NCI-H1436 treated with DMSO at 0.1 percent for 48 hours (cell line): ENCODE measurements at places on chromosomes 13 and 19.

DNA sequence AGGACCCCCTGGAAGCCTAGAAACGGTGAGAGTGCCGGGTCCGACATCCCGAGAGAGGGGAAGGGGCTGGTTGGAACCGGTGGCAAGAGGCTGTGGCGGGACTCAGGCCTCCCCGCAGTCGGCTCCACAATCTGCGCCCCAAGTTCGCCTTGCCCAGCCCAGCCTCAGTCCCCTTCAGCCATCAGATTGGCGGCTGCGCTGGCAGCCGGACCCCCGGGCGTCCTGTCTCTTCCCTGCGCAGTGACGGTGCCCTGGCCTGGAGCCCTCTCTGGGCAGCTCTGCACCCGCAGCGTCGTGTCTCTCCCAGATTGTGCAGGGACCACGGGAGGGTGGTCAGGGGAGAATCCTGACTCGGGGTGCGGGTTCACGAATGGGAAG, 315 bp downstream of the ZNF492 start:
- no peak for DNase-seq

- DNase-seq = no peak
Observed at GRCh38 chr13:106814463-106814862, 246.5 kb upstream of the ARGLU1 start.

- DNase-seq = no peak
Observed at GRCh38 chr19:38101723-38102122, 122.3 kb downstream of the DPF1 start.

- no peak for DNase-seq
Observed at GRCh38 chr13:38970380-38971051, 20.1 kb downstream of the STOML3 start.

DNA sequence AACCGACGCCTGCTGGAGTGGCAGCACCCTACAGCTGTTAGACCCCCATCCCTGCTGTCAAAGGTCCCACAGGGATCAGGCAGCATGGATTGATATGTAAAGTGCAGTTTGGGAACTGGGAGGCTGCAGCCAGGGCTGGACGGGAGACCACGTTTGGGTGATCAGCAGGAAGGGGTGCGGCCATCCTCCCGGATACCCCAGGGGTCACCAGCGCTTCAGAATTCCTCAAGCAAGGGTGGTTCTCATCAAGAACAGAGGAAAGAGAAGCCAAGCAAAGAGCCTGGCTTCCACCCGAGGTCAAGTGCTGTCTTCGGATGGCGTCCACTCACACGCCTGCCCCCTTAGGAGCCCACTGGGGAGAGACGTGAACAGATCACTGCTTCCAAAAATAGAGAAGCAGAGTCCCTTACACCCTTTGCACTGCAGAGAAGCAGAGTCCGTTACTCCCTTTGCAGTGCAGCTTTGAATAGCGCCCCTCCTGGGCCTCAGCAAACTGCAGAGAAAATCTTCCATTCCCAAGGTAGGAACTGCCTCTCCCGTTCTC, 35.5 kb downstream of the DHRS12 start:
- DNase-seq = no peak

DNA sequence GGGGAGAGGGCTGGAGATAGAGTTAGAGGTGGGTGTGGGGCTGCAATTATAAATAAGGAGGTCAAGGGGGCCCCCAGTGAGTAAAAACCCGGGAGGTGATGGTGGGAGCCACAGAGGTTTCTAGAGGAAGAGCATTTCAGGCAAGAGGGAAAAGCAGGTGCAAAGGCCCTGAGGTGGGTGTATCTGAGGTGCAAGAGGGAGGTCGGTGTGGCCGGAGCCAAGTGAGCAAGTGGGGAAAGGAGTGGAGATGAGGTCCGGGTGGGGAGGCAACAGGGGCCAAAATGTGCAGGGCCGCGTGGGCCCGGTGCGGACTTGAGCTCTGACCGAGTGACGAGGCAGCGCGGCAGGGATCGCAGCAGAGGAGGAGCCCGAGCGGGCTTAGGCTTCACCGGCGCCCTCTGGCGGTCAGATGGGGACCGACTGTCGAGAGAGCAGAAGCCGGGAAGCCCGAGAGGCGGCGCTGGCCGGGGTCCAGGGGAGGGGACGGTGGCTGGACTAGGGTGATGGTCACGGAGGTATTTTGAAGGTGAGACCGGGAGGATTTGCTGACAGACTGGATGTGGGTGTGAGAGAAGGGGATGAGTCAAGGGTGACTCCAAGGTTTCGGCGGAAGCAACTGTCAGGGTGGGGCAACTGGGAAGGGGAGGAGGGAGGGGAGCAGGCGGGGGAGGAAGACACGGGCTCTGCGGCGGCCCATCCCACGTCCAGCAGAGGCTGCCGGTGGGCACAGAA, 17.7 kb upstream of the SPACA4 start:
- DNase-seq = no peak

DNA sequence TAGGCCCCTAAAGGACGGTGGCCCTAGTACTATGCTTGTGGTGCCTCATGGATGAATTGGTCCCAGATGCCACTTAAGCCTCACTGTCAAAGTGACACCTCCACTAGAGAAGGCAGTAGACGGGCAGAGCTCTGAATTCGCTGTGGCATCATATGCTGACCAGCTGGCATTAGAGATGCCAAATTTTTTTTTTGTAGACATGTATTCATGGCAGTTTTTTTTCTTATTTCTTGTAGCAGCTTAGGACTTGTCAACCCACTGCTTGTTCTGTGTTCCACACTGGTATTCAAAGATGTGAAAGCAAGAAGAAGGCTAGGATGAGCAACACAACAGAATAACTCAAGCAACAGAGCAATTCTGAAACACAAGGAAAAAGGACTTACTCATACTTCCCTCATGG, 212.5 kb downstream of the DLEU7 start:
- no peak for DNase-seq

GRCh38 chr19:10501971-10502523, 1.1 kb downstream of the KEAP1 start:
- DNase-seq = no peak

DNA sequence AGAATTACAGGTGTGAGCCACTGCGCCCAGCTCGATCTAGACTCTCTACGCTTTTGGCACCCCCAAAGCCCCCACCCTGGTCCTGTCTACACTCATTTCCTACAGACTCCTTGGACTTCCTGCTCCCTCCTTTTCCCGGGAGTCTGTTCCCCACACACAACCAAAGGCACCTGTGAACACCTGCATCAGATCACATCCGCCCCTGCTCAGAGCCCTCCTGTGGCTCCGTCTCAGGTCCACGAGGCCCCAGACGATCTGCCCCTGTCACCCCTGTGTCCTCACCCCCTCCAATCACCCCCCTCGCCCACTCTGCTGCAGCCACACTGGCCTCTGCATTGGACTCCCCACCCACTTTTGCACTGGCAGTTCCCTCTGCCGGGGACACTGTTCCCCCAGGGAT, 12.4 kb upstream of the PAK4 start:
- no peak for DNase-seq

DNA sequence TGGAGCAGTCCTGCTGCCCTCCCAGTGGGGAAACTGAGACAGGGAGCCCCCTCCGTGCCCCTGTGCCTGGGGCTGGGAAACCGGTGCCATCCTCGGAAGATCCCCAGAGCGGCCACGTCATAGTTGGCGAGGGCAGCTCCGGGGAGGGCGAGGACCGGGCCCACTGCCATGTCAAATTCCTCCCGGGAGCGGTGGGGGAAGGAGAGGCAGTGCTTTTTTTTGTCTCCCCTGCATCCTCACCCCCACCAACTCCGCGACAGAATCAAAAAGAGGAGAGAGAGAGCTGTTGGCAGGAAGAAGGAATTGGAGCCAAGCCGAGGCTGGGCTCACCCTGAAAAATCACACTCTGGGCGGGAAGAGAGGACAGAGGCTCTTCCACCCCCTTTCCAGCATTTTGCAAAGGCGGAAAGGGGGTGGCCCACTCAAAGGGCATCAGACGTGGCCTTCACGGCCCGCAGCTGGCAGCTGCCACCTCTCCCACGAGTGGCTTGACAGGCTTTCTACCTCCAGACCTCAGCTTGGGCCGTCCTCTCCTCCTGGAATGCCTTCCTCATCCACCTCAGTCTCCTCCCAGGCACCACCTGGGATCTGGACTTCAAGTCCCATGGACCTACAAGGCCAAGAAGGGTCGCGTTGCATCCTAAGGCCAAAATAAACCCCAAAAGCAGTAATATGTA, 19.6 kb upstream of the NFIC start:
- no peak for DNase-seq

DNA sequence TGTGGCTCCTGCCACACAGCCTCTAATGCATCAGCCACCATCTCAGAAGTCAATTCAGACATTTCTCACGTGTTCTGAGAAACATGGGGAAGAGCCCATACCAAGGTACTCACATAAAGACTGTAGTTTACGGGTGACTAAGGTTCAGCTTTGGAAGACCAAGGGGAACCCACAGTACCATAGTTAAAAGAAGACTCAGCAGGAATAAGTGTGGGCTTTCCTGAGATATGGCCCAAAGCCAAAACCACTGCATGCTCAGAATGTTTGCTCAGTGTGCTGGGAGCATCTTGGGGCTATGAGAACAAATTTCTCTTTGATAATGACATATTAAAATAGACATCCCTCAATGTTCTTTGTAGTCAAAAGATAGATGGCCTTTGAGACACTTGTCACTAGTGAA, 283.8 kb downstream of the DCT start:
- no peak for DNase-seq

GRCh38 chr13:42969565-42970172, 22.4 kb downstream of the EPSTI1 start:
- no peak for DNase-seq

- DNase-seq = no peak
Observed at GRCh38 chr13:52319876-52320275, 86.1 kb downstream of the THSD1 start.

DNA sequence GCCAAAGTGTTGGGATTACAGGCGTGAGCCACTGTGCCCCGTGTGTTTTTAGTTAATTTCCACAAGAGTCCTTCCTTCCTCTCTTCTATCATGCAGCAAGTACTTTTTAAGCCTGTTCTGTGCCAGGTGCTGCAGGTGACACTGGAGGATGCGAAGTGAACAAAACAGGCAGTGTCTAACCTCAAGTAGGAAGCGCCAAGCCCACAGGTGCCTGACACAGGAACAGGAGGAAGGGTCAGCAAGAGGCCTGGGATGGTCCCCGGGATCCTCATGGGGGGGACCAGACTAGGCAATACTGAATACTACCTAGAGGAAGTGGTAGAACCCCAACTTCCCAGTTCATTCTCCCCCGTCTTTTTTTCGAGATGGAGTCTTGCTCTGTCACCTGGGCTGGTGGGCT, 1.8 kb upstream of the CALR start:
- no peak for DNase-seq

DNA sequence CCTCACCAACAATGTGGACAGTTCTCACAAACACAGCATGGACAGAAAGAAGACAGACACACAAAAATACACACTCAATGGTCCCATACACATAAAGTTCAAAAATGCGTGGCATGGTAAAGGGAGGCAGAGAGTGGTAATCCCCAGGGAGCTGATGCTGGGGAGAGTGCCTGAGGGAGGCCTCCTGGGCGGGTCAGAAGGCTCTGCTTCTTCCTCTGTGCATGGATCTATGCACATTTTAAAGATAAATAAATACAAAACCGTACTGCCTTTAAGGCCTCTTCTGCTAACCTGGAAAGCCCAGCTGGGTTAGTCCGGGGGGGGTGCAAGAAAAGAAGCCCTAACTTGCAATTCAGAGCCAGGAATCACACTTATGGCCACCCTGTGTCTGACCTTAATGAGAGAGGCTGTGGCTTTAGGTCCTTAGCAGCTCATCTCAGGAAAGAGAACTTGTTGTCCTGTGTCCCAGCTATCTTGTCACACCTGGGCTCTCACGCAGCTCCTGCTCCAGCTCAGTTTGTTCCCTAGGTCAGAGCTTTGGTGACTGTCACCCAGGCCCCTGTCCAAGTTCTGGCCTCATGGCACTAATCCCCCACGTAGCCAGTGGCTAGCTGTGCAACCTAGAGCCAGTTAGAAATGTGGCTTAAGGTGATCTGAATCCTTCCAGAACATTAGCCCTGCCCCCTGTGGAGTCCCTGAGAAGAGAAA, 28.5 kb downstream of the POP4 start:
- no peak for DNase-seq

- DNase-seq = no peak
Observed at GRCh38 chr19:1538978-1539377, 15.1 kb downstream of the PLK5 start.

- DNase-seq = no peak
Observed at GRCh38 chr19:4023600-4024398, 16.3 kb downstream of the PIAS4 start.

DNA sequence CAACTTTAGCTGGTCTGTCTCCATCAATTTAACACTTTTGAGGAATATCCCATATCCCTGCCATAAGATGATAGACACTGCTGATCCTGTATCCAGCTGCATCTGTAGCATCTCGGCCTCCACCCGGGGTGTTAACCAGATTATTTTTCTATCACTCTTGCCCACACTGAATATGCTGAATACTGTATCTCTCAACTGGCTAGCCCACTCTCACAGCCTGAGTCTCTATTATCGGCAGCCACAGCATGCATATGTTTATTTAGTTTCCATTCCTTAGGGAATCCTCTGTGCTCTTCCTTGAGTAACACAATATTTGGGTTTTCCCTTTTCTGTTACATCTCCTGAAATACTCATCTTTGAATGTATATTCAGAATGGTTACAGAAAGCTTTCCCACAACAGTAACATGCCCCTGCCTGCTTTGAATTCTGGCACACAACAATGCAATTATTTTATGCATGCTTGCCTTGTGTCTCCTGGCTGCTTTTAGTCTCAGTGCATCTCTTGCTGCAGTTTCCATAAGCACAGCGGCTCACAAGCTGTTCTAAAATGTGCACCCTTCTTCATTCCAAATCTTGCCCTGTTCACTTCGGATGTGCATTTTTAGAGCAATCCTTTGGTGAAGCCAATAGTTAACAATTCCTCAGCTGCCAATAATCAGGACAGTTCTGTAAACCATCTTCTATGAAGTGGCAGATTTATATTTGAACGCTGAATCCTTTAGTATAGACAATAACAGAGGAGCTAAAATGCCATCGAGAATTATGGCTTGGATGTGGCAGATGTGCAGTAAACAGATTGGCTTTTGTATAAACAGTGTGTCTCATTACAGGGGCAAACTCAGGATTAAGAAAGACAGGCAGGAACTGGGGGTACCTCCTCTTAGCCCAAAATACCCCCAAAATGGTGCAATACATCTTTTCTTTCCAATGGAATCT, 261.9 kb upstream of the SOX21 start:
- no peak for DNase-seq

- DNase-seq = no peak
Observed at GRCh38 chr13:74629985-74630384, 495.8 kb upstream of the KLF12 start.

DNA sequence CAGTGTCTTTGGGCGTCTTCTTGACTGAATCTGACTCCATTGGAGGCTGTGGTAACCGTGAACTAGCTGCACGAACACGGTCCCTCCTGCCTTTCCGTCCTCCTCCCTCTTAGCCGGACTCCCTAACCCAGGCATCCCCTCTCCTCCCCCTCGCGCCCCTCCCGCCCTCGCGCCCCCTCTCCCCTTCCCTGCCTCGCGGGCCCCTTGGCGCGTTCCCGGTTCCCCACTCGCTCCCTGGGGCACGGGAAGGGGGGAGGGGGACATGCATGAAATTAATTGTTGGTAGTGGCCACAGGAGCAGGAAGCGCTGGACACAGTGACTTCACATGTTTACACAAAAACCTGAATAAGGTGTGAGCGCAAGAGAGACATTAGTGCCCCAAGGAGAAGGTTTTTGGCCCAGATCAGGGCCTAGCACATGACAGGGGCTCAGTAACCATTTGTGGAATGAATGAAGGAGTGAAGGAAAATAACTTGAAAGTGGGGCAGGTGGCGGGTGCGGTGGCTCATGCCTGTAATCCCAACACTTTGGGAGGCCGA, 279 bp downstream of the DMRTC2 start:
- no peak for DNase-seq

- DNase-seq = no peak
Observed at GRCh38 chr13:76440568-76440967, 445.6 kb downstream of the KCTD12 start.

GRCh38 chr19:11373885-11374432, 507 bp upstream of the SWSAP1 start:
- no peak for DNase-seq
